ENCODE measurements at places on chromosomes 3 and 15.

GRCh38 chr15:92924216-92924615 is 24.1 kb downstream of the CHD2 start:
- no peak for DNase-seq

DNA sequence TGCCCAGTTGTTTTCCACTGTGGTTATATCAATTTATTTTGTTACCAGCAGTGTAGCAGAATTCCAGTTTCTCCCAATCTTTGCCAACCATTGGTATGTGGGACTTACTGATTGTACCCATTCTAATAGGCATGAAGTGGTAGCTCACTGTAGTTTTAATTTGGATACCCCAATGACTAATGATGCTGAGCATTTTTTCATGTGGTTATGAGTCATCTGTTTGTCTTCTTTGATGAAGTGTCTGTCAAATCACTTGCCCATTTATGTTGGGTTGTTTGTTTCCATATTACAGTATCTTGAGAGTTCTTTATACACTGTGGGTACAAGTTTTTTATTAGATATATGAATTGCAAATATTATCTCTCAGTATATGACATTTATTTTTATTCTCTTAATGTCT is 644.3 kb downstream of the NR2F2 start:
- DNase-seq = no peak

DNA sequence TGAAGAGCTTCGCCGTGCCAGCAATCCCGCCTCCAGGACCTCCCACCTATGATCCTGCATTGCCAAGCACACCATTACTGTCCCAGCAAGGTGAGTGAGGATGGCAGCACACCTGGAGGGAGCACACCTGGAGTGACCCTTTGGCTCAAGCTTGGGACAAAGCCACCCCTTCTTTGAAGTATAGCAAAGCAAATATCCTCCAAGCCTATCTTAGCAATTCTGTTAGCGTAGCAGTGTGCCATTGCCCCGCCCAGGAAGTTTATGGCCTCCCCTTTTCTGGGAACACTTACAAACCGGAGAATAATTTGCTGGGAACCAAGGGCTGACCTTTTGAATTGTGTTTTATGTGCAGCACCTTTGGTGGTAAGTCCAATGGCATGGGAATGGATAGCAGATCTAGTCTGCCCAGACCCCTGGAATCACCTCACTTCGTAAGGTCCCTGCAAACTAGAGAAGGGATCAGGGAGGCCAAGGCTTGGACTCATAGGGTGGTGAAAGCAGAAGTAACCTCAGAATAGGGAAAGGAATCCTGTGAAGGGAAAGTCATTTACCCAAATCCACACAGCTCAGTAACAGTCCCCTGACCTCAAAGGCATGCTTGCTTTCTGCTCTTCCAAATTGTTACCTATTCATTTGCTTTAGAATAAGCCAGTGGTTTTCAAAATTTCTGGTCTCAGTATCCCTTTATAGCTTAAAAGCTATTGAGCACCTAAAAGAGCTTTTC is 70.1 kb downstream of the HCN4 start:
- no peak for DNase-seq

- no peak for DNase-seq
Observed at GRCh38 chr3:4043867-4044575, 244.8 kb downstream of the LRRN1 start.

- DNase-seq = no peak
Observed at GRCh38 chr3:50806806-50807205, 132.1 kb downstream of the DOCK3 start.

GRCh38 chr3:156689608-156690007 is 15.2 kb downstream of the TIPARP start:
- no peak for DNase-seq

DNA sequence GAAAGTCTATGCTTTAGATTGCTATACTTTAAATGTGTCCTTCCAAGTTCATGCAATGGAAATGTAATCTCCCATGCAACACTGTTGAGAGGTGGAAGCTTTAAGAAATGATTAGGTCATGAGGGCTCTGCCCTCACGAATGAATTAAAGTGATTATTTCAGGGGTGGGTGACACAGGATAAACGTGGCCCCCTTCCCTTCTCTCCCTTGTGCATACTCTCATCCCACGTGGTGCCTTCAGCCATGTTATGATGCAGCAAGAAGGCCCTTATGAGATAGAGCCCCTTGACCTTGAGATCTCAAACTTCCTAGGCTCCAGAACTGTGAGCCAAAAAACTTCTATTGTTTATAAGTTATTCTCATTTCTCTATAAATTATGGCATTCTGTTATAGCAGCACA is 183.3 kb downstream of the TNIK start:
- no peak for DNase-seq

- DNase-seq = no peak
Observed at GRCh38 chr3:188390775-188391443, 237.0 kb downstream of the LPP start.

DNA sequence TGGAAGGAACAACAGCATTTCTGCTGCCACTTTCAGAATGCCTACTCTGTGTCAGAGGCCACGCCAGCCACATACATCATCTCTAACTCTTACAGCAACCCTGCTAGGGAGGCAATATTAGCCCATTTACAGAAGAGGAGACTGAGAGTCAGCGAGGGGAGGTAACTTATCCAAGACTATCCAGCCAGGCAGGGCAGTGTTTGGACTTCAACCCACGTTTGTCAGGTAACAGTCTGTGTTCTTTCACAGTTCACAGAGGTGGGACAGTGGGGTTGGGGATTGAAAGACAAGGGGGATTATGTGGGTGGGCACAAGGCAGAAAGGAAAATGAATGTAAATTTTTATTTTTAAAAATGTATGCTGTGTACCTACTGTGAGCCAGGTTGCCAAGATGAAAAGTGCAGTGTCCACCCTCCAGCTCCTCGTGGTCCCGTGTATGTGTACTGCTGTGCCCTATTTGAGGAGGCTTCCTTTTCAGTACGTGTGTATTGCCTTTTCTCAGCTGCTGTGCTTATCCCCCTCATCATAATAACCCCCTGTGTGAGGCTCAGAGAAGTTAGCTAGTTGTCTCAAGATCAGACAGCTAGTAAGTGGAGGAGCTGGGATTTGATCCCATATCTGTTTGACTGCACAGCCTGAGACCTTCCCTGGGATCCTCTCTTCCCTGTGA is 16.5 kb upstream of the ATP2B2 start:
- DNase-seq = no peak

DNA sequence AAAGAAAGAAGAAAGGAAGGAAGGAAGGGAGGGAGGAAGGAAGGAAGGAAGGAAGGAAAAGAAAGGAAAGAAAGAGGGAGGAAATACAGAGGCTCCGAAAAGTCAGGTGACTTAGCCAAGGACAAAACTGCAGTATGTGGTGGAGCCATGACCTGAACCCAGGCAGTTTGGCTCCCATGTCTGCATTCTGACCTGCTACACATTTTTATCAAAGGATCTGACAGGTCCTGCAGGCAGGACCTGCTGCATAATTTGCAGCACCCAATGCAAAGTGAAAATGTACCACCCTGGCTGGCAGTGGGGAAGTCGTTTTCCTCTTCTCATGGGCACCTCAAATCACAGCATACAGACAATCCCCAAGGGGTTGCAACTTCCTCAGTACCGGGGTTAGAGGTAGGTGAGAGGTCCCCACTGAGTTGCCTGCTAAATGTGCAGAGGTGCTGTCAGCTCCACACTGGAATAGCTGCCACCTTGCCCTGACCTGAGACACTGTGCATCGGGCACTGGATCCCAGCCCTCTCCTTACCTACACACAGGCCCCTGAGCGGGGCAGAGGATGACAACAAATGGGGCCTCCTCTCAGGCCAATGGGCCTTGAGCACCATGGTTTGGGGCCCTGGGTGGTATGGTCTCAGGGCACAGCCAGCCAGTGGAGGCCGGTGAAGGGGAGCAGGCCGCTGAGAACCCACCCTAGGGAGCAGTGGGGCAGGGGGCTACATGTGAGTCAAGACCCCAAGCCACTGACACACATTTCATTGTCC is 175.1 kb downstream of the SHQ1 start:
- DNase-seq = no peak
